Smooth muscle cell of the pulmonary artery (primary cell): ENCODE measurements at places on chromosomes 1 and 21. TPM values are rescaled to one million over a fixed set of nuclear protein-coding genes. Genes with fewer than 3 reads are reported as not detected.

IRF6 gene
- 2.7 and 4.1 TPM in 2 replicates for total RNA-seq

PALMD gene
- total RNA-seq, result 2.6 and 14.5 TPM in 2 replicates

HIVEP3 gene
- 0.46 and 2.1 TPM in 2 replicates for total RNA-seq

SPRR2F gene
- not detected in 2 replicates for total RNA-seq

LRRC3 gene
- 0.26 and 0.65 TPM in 2 replicates for total RNA-seq

KLF17 gene
- total RNA-seq, result 0.13 TPM in 2 replicates

LRRIQ3 gene
- 0.46 and 0.56 TPM in 2 replicates for total RNA-seq

CD53 gene
- not detected in 2 replicates for total RNA-seq

ECM1 gene
- 42.9 and 72.5 TPM in 2 replicates for total RNA-seq

PSMB2 gene
- 25.2 and 25.6 TPM in 2 replicates for total RNA-seq

SPRR2A gene
- total RNA-seq, result not detected in 2 replicates

LPAR3 gene
- total RNA-seq, result 0.26 and 2.2 TPM in 2 replicates

B3GALT5 gene
- 0.10 TPM in 1 of 2 replicates, not detected in the other for total RNA-seq

CFAP126 gene
- total RNA-seq, result not detected in 2 replicates

FAM72B gene
- total RNA-seq, result 0.66 and 1.3 TPM in 2 replicates

ALPL gene
- 0.36 and 2.1 TPM in 2 replicates for total RNA-seq

TP73 gene
- total RNA-seq, result 0.07 TPM in 1 of 2 replicates, not detected in the other

TMEM50B gene
- total RNA-seq, result 24.9 and 32.9 TPM in 2 replicates
